ENCODE measurements at places on chromosomes 3 and 15.
A peak's percentile ranks its signal among the peaks of the same experiment; 100 is the strongest.

GRCh38 chr3:49028673-49029562 is at the start of gene IMPDH2:
IMPDH2 (minus strand) TSS chr3:49029398; CDS start chr3:49029350, 48 bp downstream.
- peak; percentile 94 for DNase-seq

- DNase-seq: no peak
Observed at GRCh38 chr15:69080295-69081248, 66.1 kb downstream of the NOX5 start.

GRCh38 chr3:140469491-140469890 is 208.4 kb upstream of the TRIM42 start:
- DNase-seq: no peak

- no peak for DNase-seq
Observed at GRCh38 chr15:69818529-69818928, 279.2 kb downstream of the TLE3 start.

DNA sequence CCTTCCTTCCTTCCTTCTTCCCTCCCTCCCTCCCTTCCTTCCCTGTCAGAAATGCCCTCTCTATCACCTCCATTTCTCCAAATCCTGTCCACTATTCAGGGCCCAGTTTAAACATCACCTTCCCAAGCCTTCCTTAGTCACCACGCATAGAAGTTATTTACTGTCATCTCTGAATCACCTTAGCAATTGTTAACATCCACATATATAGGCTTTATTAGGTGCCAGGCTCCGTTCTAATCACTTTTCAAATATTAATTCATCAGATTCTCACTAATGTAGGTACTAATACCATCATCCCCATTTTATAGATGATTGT is 1.1 kb upstream of the MAGEF1 start:
- DNase-seq: no peak

Data from fibroblast of skin of scalp (primary cell).